GM06990 (cell line): ENCODE measurements at places on chromosomes 13 and 19.
A peak's percentile ranks its signal among the peaks of the same experiment; 100 is the strongest.

GRCh38 chr19:14005349-14006084 lies 603 bp downstream of the RFX1 start:
- DNase-seq, result peak; percentile 89

GRCh38 chr19:33953023-33953422 lies 156.4 kb downstream of the KCTD15 start:
- no peak for DNase-seq

- DNase-seq, result no peak
Observed at GRCh38 chr19:4130744-4131438, 7.0 kb upstream of the MAP2K2 start.

DNA sequence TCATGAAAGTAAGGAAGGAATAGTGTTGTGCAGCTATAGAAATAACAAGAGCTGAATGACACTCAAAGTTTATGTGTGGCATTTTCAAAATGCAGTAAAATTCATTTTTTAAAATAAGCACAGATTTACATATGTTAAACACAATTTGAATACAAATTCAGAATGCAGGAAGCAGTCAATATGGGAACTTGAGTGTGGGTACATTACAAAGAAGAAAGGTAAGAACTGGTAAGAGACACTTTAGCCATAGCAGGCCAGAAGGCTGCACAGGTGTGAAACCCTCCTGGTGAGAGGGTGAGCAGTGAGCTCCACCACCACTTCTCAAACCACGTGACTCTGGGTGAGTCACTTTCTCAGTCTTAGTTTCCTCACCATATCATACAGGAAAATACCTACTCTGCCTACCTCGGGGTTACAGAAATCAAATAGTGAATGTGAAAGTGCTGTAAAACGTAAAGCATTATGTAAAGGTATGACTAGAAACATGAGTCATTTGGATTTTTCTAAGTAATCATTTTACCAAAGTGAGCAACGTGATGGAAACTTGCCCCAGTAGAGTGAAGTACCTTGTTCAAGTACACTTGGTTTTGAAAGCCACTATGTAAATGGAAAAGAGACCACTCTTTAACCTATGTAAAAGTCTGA lies 40.5 kb downstream of the USP12 start:
- peak; percentile 90 for DNase-seq

GRCh38 chr13:72884101-72884500 lies 102.2 kb downstream of the PIBF1 start:
- no peak for DNase-seq

DNA sequence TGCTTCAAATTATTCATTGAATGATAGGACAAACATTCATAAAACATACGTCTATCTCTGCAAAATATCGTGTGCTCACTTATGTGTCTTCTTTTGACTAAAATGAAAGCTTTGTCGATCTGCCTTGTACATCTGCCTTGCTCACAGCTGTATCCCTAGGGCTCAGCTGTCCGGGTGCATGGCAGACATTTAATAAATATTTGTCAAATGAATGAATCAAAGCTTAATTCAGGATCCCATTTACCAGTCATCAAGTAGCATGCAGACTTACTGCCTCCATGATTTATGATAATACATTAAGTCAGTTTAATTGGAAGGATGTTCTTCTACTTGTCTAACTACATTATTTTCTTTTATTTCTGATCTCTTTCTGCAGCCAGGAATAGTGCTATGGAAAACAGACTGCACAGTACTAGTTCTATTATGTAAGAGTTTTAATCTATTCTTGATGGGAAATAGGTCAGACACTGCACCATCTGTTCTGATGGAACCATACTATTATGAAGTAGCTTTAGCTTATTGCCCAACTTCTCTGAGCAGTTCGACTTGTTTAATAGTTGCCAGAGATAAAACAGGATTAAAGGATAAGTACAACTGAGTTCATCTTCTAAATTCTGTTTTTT lies 13.2 kb downstream of the SLC46A3 start:
- DNase-seq, result no peak

GRCh38 chr19:18480006-18480691 lies 41.7 kb downstream of the ELL start:
- DNase-seq, result no peak

GRCh38 chr19:30011051-30011578 lies 69.1 kb downstream of the URI1 start:
- DNase-seq, result no peak

DNA sequence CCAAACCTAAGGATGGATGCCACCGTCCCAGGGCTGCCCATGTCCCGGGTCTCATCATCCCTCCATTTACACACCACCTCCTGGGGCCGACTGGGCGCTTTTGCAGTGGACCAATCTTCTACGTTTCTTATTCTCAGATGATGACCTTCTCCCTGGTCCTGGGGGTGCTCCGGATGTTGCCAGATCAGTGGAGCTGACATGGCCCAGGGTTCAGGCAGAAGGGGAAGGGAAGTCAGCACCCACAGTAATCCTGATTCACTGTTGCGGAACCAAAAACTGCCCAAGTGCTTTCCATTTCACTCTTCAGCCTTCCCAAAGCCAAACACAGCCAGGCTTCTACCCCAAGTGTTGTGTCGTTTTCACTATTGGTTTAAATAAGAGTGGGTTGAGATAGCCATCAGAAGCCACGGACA lies 29.8 kb downstream of the RAB20 start:
- DNase-seq, result no peak

DNA sequence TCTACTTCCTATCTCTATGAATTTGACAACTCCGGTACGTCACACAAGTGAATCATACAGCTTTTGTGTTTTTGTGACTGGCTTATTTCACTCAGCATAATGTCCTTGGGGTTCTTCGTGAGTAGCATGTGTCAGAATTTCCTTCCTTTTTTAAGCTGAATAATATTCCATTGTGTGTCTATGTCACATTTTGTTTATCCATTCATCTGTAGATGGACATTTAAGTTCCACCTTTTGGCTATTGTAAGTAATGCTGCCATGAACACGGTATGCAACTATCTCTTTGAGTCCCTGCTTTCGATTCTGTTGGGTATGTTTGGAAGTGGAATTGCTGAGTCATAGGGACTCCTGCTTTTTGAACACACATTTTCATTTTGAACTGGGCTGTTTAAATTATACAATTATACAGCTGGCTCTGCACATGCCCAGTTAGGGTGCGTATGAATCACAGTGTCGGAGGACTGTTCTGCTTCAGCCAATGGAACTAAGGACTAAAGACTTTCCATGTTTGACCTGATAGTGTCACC lies 43.0 kb upstream of the C13orf42 start:
- no peak for DNase-seq
